ENCODE measurements at places on chromosomes 1 and 21.

GRCh38 chr1:52506920-52507546 lies 45.9 kb downstream of the TUT4 start:
- H3K36me3 ChIP-seq = peaks cover 6% of the 10 kb centered on the region
- H3K27me3 ChIP-seq = no peaks in the 10 kb centered on the region
- no peaks in the 10 kb centered on the region for H3K4me1 ChIP-seq
- no peak overlapping the region for H3K4me3 ChIP-seq
- DNase-seq = no peak

DNA sequence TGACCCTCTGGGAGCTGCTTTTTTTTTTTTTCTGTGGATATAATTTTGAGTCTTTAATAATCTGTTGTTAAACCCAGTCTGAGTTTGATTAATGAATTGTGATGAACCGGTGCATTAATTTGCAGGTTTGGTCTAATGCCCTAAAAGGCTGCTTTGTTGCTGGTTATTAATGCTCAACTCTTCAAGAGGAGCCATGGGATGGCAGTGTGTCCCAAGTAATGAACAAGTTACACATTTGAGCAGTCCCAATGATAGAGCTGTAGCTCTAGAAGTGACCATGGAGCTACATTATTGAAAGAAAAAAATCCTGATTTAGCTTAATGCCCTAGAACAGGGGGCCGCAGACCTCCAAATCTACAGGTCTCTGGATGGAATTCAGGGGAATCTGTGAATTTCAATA lies 53.1 kb downstream of the RWDD3 start:
- no peaks in the 10 kb centered on the region for H3K27me3 ChIP-seq
- H3K27ac ChIP-seq = no peak overlapping the region
- no peaks in the 10 kb centered on the region for H3K4me1 ChIP-seq
- no peak overlapping the region for H3K4me3 ChIP-seq

DNA sequence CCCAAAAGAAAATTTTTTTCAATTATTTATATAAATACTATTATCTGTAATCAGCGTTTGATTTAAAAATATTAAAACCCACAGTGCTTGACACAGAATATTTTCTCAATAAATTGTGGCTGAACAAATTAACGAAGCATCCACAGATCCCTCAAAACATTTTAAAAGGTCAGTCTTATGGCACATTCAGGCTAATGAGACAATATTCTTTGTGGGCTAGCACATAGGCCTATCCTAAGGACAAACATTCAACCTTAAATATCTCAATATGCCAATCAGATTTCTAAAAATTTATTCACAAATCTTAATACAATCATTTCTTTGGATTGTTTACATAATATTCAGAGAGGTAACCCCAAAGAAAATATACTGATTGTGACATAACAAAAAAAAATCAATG lies 8.1 kb downstream of the PTGS2 start:
- H3K27ac ChIP-seq = no peak overlapping the region
- no peak for DNase-seq
- H3K36me3 ChIP-seq = no peaks in the 10 kb centered on the region

GRCh38 chr1:14524826-14525636 lies 73.5 kb upstream of the KAZN start:
- no peak overlapping the region for H3K4me3 ChIP-seq
- no peaks in the 10 kb centered on the region for H3K27me3 ChIP-seq
- no peak for DNase-seq
- H3K27ac ChIP-seq = no peak overlapping the region

- H3K27me3 ChIP-seq = no peaks in the 10 kb centered on the region
- H3K4me1 ChIP-seq = peaks cover 15% of the 10 kb centered on the region
- H3K27ac ChIP-seq = peak overlapping the region; percentile 75
- H3K4me3 ChIP-seq = peak overlapping the region; percentile 74
- H3K36me3 ChIP-seq = peaks cover 7% of the 10 kb centered on the region
Observed at GRCh38 chr1:185045814-185046492, 595 bp downstream of the RNF2 start.
